ENCODE measurements at places on chromosomes 5 and 9. TPM values are rescaled to one million over a fixed set of nuclear protein-coding genes. Genes with fewer than 3 reads are reported as not detected.

HAND1 gene
- total RNA-seq: 0.23 TPM

FAM120A gene
- total RNA-seq: 88.9 TPM

GFI1B gene
- total RNA-seq: not detected

STC2 gene
- 47.5 TPM for total RNA-seq

BTNL8 gene
- not detected for total RNA-seq

KIAA0825 gene
- total RNA-seq: 0.55 TPM

DMRT2 gene
- total RNA-seq: 0.12 TPM

Measured in A549 treated with ZK216348 at 1 μM for 4 hours (cell line).